ENCODE measurements at places on chromosomes 3 and 15. TPM values are rescaled to one million over a fixed set of nuclear protein-coding genes. Genes with fewer than 3 reads are reported as not detected.

WDR93 gene
- not detected for polyA plus RNA-seq

EIF2A gene
- polyA plus RNA-seq, result 50.4 TPM

RTP3 gene
- polyA plus RNA-seq, result not detected

MBNL1 gene
- 23.6 TPM for polyA plus RNA-seq

GOLGA8J gene
- polyA plus RNA-seq, result not detected

CYP8B1 gene
- polyA plus RNA-seq, result not detected

SPESP1 gene
- 1.2 TPM for polyA plus RNA-seq

ACKR2 gene
- 0.88 TPM for polyA plus RNA-seq

TTLL13 gene
- polyA plus RNA-seq, result 0.04 TPM

FES gene
- 3.8 TPM for polyA plus RNA-seq

SHF gene
- 2.4 TPM for polyA plus RNA-seq

VIPR1 gene
- 7.0 TPM for polyA plus RNA-seq

CLDN16 gene
- 0.05 TPM for polyA plus RNA-seq

ZNF620 gene
- 0.57 TPM for polyA plus RNA-seq

DAZL gene
- not detected for polyA plus RNA-seq

LDHAL6B gene
- polyA plus RNA-seq, result not detected

Measured in esophagus (tissue), 2 donors.